ENCODE measurements at places on chromosomes 12 and 14. TPM values are rescaled to one million over a fixed set of nuclear protein-coding genes. Genes with fewer than 3 reads are reported as not detected.

DNA sequence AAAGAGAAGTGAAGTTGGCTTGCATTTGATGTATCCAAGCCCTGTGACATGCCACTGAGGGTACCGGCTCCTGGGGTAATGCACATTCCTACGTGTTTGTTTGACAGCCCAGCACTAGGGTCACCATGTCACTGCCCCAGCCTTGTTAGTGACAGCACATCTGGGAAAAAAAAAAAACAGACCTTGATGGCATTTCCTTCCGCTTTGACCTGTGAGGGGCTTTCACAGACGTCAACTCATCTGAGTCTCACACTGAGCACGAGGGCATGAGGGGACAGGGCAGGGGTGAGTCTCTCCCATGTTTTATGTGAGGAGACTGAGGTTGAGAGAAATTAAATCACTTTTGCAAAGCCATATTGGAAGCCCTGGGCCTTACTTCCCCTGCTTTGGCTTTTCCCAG, 111.5 kb downstream of the NUAK1 start:
- H3K4me1 ChIP-seq, result no peaks in the 10 kb centered on the region
- no peaks in the 10 kb centered on the region for H3K36me3 ChIP-seq
- no peak overlapping the region for H3K27ac ChIP-seq
- H3K4me3 ChIP-seq, result no peak overlapping the region
- no peaks in the 10 kb centered on the region for H3K27me3 ChIP-seq
- no peak for DNase-seq

- H3K27me3 ChIP-seq, result no peaks in the 10 kb centered on the region
- H3K4me1 ChIP-seq, result no peaks in the 10 kb centered on the region
- no peaks in the 10 kb centered on the region for H3K36me3 ChIP-seq
- no peak for DNase-seq
These were observed 962.9 kb downstream of the TMEM121 start for GRCh38 chr14:106489112-106489881.

GRCh38 chr12:32049956-32050355, 56.7 kb upstream of the BICD1 start:
- no peak for DNase-seq
- no peaks in the 10 kb centered on the region for H3K4me1 ChIP-seq
- H3K4me3 ChIP-seq, result no peak overlapping the region
- H3K36me3 ChIP-seq, result no peaks in the 10 kb centered on the region

DNA sequence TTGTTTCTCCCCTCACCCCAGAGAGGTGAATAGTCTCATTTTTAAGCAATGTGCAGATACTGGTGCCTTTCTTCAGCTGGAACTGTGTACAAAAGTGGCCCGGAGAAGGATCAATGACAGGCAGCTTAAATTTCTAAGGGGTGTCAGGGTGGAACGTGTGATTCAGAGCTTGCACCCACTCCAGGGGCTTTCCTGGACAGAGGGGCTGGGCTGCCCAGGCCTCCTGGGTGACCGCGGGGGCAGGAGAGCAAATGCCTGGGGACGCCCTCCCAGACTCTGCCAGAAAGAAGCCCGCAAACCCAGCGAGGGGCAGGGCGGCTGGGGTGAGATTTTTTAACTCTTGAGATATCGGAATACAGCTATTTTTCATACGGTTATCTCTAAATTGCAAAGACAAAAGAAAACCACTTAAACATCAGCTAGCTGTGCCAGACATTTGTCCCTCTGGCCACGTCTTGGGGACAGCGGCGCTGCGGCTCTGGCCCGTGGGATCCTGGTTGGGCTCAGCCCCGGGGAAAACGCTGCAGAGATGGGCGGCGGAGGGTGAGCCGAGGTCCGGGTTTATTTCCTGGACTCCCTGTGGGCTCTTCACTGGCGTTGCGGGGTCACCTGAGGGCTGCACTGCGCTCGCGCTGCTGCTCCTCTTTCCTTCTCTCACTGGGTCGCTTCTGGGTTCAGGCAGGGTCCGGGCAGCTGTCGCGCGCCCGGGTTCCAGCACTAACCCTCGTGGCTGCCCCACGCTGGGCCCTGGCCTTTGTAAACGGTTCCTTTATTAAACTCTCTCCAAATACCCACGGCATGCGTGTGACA, 35.8 kb downstream of the NFKBIA start:
- no peak for DNase-seq
- no peak overlapping the region for H3K27ac ChIP-seq
- H3K36me3 ChIP-seq, result no peaks in the 10 kb centered on the region
- H3K27me3 ChIP-seq, result no peaks in the 10 kb centered on the region

TROAP gene
- polyA plus RNA-seq, result 4.8 TPM

DNA sequence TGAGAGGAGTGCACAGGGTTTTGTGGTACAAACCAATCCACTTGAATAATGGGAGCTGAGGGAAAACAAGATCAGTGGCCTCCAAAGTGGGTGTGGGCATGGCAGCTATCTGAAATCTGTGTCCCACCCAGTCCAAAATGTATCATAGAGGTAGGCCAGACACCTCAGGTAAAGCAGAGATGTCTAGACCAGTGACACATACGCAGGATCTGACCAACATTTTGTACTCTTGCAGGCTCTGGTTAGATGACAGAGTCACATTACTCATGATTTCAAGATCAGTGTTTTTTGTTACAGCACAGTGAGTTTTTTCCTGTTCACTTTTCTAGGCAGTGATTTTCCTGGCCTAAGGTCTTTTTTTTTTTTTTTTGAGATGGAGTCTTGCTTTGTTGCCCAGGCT, 211.8 kb downstream of the PCNX1 start:
- DNase-seq, result no peak
- H3K27me3 ChIP-seq, result no peaks in the 10 kb centered on the region
- H3K27ac ChIP-seq, result no peak overlapping the region
- H3K4me1 ChIP-seq, result peaks cover 31% of the 10 kb centered on the region

VDR gene
- 0.70 TPM for polyA plus RNA-seq

Measured in spleen (tissue), 13 donors.